ENCODE measurements at places on chromosomes 2 and 18.

GRCh38 chr18:48785091-48785614 is 165.6 kb downstream of the SMAD7 start:
- peak; percentile 92 for DNase-seq

- no peak for DNase-seq
Observed at GRCh38 chr18:79422783-79423165, 27.0 kb downstream of the NFATC1 start.

- DNase-seq, result no peak
Observed at GRCh38 chr2:230657906-230658305, 54.7 kb upstream of the CAB39 start.

DNA sequence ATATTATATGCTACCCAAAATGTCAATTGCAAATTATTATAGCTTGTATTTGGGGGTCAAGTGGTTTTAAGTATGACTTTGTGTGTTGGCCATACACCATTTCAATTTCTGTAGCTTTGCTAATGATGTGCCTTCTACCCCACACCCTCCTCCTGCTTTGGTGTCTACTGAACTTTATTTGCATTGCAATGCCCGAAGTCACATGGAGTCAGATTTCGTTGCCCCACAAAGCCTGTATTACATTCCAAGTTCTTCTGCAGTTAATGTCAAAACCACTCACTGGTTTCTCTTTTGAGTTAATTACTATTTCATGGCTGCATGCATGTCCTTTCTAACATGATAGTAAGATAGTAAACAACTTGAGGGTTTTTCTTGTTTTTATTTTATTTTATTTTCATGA is 528.9 kb downstream of the RIT2 start:
- DNase-seq, result no peak

DNA sequence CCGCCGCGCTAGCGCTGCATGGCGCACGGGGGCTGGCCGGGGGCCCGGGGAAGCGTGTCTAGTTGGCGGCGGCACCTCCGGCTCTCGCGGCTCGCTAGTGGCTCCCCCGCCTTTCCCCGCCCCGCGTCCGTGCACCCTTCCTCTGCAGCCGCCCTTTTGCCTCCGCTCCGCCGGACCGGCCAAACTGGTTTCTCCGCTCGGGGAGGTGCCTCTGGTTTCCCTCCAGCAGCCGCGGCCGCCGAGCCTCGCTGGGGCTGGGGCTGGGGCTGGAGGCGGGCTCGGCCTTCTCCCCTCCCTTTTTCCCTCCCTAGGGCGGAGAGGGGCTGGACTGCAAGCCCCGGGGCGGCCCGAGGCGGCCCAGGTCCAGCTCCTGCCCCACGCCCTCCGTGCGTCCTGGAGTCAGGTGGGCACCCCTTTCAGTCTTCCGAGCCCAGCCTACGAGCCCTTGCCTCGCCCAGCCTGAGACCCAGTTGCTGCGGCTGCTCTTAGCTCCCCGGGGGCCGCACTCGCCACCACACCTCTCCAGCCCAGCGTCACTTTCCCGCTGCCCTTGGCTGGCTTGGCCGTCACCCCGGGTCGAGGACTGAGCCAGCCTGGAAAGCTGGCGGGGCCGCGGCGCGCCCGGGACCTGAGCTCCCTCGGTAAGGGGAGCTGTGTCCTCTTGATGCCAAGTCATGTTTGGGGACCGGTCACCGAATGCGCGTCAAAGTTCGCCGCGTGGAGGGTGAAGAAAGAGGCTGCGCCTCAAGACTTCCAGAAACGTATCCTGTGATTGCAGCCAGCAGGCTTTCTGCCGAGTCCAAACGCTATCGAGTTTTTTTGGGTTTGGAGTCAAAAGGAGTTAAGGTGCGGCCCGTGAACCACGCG is at the start of gene ATP8B1:
ATP8B1 (minus strand) TSS at position 213 of the 867 bp plus-strand sequence. CDS start 71,508 bp downstream, outside the sequence.
- no peak for DNase-seq

GRCh38 chr2:80473796-80474195 is 169.2 kb upstream of the LRRTM1 start:
- DNase-seq, result no peak

DNA sequence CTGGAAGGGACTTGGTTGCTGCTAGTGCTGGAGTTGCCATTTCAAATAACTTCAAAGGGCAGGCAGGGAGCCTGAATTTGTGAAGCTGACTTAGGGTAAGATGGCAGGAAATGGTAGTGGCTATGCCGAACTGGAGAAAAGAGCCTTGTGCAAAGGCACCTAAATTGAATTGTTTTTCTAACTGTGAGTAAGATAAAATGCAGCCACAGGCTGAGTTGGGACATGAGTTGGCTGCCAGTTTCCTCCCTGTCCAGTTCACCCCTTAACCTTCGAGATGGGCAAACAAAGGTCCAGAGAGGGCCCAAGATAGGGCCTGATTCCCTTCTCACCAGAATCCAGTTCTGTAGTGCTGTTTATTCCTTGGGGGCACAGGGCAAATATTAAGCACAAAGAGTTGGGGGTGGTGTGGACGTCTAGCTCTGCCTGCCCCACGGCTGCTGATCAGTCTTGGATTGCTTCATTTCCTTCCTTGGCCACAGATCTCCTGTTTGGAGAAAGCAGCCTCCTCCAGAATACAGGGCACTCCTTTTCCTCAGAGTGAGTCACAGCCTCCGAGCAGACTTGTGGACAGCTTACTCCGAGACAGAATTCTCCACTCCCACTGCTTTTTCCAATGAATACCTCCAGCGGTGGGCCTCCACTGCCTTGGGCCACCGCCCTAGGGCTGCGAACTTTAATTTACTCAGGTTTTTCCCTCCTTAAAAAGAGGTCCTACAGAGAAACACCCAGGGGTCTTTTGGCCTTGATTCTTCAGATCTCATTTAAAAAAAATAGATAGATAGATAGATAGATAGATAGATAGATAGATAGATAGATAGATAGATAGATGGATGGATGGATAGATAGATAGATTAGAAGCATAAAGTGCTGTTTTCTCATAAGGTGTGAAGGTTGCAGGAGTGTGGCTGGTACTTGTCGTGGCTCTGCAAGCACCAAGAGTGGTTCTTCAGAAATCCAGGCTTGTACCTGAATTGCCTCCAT is 18.4 kb upstream of the SLC20A1 start:
- peak; percentile 74 for DNase-seq

GRCh38 chr2:144348846-144349245 is 171.1 kb downstream of the ZEB2 start:
- no peak for DNase-seq

DNA sequence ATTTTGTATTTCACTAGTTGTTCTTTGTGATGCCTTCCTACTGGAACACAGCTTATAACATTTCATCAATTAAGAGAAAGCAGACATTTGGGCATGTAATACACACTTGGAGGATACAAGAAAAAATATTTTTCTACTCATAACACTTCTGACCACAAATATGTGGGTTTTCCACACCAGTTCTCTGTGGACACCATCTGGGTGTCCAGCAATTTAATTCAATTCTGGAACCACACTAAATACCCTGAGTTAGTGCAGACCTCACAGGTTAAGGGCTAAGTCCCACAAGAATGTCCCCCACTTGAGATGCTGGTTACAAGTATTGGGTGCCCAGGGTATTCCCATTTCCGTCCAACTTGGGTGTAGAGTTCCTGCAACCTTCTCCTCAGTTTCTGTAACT is 91.1 kb upstream of the SKOR2 start:
- DNase-seq, result no peak

DNA sequence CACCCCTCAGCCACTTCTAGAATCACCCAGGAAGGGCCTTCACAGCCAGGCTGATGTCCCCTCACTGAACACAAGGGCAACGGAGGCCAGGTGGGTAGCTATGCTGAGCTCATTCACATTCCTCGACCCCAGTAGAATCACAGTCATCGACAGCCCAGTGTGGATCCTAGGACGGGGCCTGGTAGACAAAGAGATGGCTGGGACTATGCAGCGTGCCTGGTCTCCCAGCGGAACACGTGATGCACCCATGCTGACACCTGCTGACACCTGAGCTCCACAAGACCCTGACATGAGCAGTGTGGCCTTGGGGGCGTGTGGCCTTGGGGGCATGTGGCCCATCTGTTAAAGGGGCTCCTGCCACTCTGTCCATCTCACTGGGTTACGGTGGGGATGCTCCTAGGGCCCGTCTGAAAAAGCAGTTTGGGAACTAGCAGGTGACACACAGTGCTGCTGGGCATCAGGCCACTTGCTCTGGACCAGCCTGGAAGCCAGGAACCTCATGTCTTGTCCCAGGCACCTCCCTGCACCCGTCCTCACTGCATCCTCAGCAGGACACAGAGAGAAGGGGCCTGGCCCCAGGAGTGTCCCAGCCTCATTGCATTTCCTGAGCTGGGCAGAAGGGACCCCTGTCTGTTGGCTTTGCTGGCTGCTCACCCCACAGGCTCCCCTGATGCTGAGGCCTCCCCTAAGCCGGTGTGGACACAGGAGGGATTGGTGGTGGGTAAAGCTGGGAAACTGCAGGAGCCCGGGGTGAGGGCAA is 9.7 kb downstream of the ECEL1 start:
- DNase-seq, result no peak

- DNase-seq, result no peak
Observed at GRCh38 chr18:34990597-34990996, 50.6 kb upstream of the MAPRE2 start.

DNA sequence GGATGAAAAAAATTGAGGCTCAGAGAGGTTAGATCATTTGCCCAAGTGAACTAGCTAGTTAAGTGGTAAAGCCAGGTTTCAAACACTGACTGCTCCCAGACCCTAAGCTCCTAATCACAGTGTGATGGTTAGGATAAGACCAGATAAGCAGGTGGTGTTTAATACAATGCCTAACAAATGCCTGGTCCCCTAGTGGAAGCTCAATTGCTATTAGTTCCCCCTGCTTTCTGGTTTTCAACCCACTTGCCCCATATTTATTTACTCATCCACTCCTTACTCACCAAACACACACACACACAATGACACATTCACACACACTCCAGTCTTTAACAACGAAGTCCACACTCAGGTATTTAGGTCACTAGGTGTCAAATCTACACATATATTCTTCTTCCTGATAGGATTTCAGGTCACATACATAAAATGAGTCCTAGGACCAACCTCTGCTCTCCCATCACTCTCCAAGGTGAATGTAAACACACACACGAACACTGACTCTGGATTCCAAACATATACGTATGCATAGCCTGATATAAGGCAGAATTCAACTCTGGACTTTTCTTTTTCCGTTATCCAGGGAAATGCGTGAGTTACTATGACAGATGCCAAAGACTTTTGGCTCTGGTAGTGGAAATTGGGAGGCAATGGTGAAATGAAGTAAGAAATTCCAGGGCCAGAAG is 73.6 kb upstream of the TSPYL6 start:
- no peak for DNase-seq

DNA sequence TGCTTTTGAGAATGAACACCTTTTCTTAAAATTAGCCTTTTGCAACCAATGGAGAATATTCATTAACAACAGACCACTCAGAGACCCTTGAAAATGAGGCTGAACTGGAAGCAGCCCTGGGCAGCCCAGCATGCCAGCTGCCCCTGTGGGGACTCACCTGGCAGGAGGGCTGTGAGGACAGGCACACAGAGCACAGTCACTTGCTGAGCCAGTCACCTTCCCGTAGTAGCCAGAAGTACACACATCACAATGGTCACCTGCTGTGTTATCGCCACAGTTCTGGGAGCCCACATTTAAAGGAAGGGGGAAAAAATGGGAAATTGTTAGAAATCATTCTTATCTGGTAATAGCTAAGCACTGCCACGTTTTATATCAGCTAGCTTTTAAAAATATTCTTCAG is 115.5 kb downstream of the LAMA1 start:
- no peak for DNase-seq

- no peak for DNase-seq
Observed at GRCh38 chr2:190968522-190968921, 45.4 kb downstream of the STAT1 start.

DNA sequence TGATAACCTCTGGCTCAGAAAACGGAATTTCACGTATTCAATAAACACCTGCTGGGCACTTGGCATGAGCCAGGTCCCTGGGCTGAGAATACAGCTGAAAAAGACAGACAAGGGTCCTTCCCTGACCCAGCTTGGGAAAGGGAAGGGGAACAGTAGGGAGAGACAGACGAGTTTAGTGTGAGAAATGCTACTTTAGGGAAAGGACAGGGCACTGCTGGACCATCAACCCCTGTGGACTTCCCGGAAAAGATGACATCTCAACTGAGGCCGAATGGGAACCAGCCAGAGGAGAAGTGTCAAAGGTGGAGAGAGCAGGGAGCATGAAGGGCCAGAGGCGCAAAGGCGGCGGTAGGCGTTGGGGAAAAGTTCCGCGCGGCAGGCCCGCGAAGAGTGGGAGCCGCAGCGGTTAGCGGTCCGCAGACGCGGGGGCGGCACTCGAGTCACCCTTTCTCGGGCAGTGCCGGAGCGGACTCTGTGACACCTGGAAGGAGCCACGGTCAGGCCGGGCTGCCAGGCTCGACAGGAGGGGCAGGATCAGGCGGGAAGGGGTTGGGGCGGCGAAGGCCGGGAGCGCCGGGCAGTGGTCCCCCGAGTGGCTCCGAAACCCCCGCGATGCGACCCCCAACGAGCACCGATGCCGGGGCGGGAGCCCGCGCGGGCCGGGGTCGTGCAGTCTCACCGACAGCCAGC is 519 bp downstream of the TEX261 start:
- peak; percentile 45 for DNase-seq

DNA sequence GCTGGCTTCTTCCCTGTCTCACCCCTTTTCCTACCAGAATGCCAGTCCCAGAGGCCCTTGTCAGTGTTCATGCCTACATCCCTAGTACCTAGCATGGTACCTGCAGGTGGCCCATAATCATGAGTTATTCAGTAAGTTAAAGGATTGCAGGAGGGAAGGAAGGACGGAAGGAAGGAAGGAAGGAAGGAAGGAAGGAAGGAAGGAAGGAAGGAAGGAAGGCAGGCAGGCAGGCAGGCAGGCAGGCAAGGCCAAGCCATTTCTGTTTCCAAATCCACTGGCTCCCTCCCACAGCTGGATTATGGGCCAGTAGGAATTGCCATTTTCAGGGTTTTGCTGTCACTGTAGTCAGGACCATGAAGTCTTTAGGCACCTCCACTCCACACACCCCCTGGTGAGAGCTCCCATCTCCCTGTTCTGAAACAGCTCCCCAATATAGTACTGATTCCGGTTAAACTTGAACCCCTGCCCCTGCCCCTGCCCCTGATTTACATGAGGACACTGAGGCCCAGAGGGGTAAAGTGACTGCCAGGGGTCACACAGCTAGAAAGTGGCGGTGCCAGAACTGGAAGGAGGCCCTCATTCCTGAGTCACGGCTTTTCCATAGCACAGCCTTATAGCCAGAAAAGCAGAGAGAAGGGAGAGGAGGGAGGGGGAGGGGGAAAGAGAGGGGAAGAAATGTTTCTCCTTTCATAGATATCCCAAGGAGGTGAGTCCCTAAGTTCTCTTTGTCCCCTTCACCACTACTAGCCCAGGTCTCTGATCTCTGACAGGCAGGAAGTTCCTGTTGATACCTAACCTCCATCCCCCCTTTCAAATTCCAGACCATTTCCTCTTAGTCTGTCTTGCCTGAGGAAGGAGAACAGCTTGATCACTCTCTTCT is 12.2 kb upstream of the TNS1 start:
- no peak for DNase-seq

DNA sequence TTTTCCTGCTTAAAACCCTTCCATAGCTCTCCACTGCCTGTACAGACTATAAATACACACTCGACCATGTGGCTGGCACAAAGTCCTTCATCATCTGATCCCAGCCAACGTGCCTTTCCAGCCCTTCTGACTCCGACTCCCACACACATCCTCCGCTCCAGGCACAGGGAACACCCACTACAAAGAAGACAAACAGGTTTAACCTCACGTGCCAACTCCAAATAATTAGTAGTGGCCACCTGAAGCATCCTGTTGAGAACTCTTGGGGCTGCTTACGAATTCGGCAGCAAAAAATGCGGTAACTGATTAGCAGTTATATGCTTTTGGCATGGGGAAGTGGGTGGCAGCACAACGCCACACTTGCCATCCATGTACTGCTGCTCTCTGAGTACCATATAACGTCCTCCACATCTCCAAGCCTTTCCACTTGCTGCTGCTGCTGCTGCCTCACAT is 12.1 kb downstream of the SPIRE1 start:
- no peak for DNase-seq

Data from inflammatory macrophage treated with lipopolysaccharide for 1 hour (primary cell).